Activated T-cell treated with anti-CD3 and anti-CD28 coated beads for 1 hour (primary cell): ENCODE measurements at places on chromosomes 16 and 17.

DNA sequence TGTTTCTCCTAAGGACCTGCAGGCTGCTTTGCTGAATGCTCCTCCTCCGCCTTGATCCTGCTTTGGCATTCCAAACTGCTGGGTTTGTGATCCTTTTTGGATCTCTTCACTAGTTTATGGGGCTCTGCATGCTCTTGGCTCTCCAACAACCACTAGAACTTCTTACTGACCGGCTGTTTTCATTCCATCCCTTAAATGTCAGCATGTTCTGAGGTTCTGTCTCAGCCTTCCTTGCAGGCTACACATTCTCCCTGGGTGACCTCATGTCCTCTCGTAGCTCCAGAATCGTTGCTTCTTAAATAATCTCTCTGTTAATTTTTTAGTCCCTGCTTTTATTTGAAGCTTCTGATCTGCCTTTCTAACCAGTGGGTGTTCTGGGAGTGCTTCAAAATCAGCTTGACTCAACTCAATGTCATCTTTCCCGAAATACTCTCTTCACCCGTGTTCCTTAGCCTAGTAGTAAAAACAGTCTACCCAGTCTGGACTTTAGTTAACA, 119.0 kb upstream of the HS3ST2 start:
- DNase-seq: no peak

- DNase-seq: no peak
Measured at GRCh38 chr17:77884019-77884418, 74.5 kb upstream of the TNRC6C start.

- no peak for DNase-seq
Measured at GRCh38 chr16:57617604-57618111, 10.8 kb upstream of the ADGRG1 start.

DNA sequence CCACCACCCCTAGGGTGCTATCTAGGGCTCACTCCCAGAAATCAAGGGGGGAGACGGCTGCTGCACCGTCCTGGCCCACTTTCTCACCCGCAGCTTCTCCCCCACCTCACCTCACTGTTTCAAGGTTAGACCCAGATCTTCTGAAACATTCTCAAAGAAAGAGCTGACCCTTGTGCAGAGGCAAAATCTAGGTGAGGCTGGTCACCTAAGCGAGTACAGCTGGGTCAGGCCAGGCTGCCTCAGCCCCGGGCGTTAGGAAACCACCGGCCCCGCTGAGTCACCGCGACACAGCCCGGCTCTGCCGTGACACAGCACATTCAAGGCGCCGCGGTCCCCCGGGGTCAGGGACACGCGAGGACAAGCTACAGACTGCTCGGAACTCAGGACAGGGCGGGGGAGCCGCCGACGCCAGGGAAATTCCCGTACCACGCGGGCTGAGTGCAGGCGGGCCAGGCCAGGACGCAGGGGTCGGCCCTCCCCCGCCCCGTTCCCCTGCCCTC, 27.1 kb downstream of the GNPTG start:
- DNase-seq: peak; percentile 29

DNA sequence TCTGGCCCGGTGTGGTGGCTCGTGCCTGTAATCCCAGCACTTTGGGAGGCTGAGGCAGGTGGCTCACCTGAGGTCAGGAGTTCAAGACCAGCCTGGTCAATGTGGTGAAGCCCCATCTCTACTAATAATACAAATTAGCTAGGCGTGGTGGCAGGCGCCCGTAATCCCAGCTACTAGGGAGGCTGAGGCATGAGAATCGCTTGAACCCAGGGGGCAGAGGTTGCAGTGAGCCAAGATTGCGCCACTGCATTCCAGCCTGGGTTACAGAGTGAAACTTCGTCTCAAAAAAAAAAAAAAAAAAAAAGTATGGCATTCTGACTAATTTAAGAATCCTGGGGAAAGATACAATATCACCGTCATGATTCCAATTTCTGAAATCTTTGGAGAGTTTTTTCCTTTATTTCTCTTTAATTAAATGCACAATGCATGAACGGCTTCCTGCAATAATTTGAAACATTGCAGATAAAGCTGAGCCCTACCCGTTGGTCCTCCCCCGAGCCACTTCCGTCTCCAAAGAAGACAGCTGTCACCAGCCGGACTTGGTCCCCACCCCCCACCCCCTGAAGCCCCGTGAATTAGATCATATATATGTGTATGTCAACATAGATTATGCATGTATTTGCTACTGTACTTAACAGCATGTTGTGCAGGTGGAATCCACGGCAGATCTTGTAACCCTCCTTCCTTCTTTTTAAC, 142.6 kb upstream of the PLCG2 start:
- DNase-seq: no peak

DNA sequence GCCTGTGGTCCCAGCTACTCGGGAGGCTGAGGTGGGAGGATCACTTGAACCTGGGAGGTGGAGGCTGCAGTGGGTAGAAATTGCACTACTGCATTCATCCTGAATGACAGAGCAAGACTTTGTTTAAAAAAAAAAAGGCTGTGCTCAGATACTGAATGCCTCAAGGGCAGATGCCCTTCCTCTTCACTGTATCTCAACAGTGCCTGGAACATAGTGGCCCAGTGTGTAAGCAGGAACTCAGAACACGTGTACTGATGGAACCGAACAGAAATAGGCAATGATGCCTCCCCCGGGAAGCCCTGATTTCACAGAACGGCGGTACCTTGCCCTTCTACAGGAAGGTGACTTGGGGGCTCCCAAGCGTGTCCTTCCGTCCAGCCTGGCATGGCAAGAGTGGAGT, 46.8 kb downstream of the PLXDC1 start:
- DNase-seq: no peak

DNA sequence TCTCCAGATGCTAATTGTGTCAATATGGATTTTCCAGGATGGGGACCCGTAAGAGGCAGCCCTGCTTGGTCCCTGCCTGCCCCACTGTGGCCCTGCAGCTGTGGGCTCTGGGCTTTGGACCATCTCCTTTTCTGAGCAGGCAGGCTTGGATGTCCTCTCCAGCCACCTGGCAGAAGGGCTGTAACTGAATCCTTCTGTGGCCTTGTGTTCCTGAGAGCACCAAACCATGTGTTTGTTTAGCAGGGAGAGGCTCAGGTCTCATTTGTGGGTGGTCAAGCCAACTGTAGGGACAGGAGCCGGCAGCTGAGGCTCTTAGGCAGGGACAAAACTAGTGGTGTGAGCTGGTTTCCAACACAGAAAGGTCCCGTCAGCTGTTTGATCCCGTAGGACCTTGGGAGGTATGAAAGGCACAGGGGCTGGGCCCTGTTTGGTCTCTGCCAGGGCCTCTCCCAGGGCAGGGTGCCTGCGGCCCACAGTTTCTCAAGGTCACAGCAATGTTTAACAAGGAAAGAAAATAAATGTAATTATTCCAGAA, 18.5 kb downstream of the SEC14L5 start:
- no peak for DNase-seq

DNA sequence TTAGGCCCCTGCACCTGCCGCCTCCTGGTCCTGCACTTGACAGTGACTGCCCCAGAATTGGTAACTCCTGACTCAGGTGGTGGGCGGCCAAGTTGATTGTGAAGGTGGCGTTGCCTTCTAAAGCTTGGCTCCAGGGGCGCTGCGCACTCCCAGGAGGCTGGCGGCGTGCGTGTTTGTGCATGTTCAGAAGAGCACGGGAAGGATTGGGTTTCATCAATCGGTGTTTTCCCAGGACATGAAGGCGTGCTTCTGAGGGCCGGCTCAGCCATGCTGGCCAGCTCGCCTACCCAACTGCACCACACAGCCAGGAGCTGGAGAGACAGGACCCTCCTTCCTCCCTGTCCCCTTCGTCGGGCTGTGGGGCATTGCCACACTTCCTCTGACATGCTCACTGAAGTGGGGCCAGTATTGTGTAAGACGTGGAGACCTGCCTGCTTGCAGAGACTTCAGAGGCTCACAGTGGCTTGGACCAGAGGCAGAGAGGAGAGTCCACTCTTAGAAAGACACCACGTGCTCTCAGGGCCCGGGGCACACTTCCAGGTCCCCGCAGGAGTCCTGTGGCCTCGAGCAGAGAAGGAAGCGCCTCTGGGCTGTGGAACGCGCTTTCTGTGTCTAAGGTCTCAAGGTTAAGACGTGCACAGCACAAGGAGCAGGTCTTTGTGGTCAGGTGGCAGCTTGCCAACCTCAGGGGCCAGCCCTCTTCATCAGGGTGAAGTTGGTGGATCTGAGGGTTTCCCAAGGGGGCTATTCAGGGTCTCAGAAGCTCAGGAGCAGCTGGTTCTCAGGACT, 2.8 kb downstream of the RAB40C start:
- no peak for DNase-seq

DNA sequence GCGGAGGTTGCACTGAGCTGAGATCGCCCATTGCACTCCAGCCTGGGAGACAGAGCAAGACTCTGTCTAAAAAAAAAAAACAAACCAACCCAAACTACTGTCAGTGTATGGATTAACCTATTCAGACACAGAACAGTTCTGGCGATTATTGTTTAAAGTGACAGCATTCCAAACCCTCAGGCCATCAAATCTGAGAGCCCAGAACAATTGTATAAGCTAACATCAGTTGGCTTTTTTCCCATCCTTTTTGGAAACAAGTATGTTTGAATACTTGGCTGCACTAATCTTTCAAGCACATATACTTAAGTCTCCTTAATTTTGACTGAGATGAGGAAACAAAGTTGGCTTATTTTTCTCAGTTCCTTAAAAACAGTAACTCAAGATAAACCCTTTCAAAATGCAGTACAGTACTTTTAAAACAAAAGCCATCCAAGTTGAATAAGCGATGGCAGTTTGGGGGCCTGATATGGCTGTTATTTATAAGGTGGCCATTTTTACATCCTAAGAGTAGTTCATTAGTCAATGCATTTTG, 1.4 kb downstream of the ZSWIM7 start:
- no peak for DNase-seq

DNA sequence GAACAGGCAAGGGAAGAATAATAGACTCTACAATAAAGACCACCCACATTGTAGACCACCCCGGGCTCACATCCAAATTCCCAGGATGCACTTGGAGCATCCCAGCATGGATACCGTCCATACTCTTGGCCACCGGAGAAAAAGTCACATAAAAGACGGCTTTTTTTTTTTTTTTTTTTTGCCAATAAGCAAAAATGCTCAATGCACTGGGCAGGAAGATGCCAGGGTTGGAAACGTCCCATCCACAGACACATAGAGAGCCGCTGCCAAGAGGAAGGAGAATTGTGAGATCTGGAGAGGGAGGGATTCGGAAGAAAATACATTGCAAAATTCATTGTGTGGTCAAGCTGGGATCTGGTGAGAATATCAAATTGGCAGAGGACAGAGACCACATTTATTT, 286.7 kb downstream of the XYLT1 start:
- DNase-seq: no peak

GRCh38 chr17:41965694-41966462, 717 bp upstream of the CNP start:
- peak; percentile 48 for DNase-seq

DNA sequence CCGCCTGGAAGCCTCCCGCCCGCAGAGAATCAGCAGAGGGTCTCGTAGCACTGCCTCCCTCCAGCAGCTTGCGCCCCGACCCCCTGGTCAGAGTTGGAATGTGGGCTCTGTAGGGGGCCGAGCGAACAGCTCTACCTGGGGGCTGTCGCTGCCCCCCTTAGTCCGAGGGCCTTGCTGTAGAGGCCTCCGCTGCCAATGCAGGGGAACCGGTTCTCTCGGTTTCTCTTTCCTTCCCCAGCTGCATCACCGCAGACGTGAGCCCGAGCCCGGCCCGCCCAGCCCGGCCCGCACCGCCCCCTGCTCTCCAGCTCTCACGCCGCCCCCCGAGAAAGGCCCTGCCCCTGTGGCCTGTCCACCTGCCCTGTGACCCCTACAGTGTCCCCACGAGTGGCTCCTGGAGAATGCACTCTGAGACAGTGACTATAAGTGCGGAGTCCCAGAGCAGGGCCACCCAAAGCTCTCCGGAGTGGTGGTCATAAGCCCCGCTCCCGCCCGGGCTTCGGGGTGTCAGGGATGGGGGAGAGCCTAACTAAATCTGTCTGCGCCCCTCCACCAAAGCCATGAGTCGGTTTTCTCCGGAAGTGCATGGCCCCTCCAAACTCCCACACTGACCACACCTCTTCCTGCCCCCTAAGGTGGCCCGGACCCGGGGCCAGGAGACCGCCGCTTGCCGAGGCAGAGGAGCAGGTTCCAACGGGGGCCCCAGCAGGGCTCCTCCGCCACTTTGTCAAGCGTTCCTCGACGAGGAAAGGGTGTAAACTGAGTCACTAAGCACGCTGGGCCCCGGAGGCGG, 1.7 kb downstream of the ARHGAP27 start:
- no peak for DNase-seq

DNA sequence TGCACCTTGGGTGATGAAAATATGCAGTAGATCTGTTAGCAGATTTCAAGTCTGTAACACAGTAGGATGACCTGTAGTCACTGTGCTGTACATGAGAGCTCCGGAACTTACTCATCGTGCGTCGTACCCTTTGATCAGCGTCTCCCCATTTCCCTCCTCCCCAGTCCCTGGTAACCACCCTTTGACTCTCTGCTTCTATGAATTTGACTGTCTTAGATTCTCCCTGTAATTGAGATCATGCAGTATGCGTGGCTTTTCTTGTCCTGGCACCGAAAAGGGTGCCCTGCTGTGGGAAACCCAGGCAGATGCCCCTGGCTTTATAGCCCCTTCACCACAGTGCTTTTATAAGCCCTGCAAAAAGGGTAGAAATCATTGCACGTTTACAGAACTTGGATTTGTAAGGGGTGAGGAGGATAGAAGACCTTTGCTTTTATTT, 20.5 kb downstream of the CLEC16A start:
- peak; percentile 33 for DNase-seq

GRCh38 chr17:34182036-34182803, 72.9 kb upstream of the CCL2 start:
- no peak for DNase-seq

DNA sequence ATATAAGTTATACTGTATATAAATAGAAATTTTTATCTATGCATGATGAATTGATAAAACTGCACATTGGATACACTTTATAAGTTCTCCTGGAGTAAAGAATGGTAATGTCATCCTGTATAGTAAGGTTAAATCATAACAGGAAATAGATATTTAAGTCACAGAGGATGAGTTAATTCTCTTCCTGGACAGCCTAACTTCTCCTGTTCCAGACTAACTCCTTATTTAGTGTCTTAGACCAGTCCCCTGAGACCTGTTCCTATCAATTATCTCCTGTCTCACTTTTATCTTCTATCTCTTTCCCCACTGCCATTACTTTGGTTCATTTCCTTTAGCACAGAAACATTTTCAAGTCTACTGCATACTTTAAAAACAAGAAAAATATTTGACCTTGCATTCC, 46.5 kb downstream of the SSH2 start:
- DNase-seq: no peak
